ENCODE measurements at places on chromosomes 4 and X. TPM values are rescaled to one million over a fixed set of nuclear protein-coding genes. Genes with fewer than 3 reads are reported as not detected.
A peak's percentile ranks its signal among the peaks of the same experiment; 100 is the strongest.

Gene NRK
- total RNA-seq: not detected

DNA sequence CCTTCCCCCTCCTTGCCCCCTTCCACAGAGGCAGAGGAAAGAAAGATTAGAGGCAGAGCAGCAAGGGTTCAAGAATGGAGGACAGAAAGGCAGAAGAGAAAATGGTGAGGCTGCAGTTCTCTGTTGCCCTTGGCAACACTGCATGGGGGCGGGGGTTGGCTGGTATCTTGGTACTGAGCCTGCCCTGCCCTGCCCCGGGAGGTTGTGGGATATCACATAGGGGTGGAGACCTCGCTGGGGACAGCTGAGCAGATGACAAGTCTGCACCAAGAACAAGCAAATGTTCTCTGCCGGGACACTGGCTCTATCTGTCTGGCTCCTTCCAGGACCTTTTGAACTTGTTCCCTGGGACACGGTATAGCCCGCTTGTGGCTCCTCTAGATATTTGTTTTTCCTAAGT lies 39.8 kb downstream of the NHS start:
- H3K27me3 ChIP-seq: no peaks in the 10 kb centered on the region
- H3K36me3 ChIP-seq: no peaks in the 10 kb centered on the region
- DNase-seq: no peak

DNA sequence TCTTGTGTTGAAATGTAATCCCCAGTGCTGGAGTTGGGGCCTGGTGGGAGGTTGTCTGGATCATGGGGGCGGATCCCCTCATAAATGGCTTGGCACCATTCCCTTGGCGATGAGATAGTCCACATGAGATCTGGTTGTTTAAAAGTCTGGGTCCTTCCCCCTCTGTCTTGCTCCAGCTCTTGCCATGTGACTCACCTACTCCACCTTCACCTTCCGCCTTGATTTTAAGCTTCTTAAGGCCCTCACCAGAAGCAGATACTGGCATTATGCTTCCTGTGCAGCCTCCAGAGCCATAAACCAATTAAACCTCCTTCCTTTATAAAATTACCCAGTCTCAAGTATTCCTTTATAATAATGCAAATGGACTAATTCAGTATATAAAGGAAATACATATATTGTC lies 111.5 kb downstream of the NR3C2 start:
- H3K27me3 ChIP-seq: no peaks in the 10 kb centered on the region
- DNase-seq: no peak
- no peak overlapping the region for H3K4me3 ChIP-seq
- H3K27ac ChIP-seq: no peak overlapping the region
- no peaks in the 10 kb centered on the region for H3K36me3 ChIP-seq

- H3K27ac ChIP-seq: no peak overlapping the region
- H3K27me3 ChIP-seq: no peaks in the 10 kb centered on the region
- DNase-seq: no peak
- no peak overlapping the region for H3K4me3 ChIP-seq
These were observed 1073.4 kb downstream of the NLGN4X start for GRCh38 chrX:5155301-5155700.

Gene VGLL1
- total RNA-seq: not detected

- H3K36me3 ChIP-seq: no peaks in the 10 kb centered on the region
- H3K27me3 ChIP-seq: no peaks in the 10 kb centered on the region
- H3K27ac ChIP-seq: no peak overlapping the region
- no peak overlapping the region for H3K4me3 ChIP-seq
- H3K4me1 ChIP-seq: no peaks in the 10 kb centered on the region
These were observed 980.1 kb downstream of the FSTL5 start for GRCh38 chr4:161183729-161184128.

- no peaks in the 10 kb centered on the region for H3K36me3 ChIP-seq
- H3K27me3 ChIP-seq: no peaks in the 10 kb centered on the region
- H3K4me1 ChIP-seq: peaks cover 12% of the 10 kb centered on the region
- no peak for DNase-seq
- H3K27ac ChIP-seq: no peak overlapping the region
- H3K4me3 ChIP-seq: no peak overlapping the region
These were observed 344.8 kb downstream of the ANK2 start for GRCh38 chr4:113394108-113394729.

DNA sequence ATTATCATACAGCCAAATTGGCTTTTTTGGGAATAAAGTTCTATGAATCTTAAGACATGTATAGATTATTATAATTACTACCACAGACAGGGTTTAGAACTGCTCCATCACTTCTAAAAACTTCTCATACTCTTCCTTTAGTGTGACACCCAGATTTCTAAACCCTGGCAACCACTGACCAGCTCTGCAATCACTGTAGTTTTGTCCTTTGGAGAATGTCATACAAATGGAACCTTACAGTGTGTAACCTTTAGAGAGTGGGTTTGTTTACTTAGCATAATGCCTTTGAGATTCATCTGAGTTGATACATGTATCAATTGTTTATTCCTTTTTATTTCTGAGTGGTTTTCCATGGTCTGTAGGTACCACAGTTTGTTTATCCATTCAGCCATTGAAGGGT lies 95.0 kb downstream of the TMEM164 start:
- no peaks in the 10 kb centered on the region for H3K27me3 ChIP-seq
- H3K4me3 ChIP-seq: no peak overlapping the region
- DNase-seq: no peak

DNA sequence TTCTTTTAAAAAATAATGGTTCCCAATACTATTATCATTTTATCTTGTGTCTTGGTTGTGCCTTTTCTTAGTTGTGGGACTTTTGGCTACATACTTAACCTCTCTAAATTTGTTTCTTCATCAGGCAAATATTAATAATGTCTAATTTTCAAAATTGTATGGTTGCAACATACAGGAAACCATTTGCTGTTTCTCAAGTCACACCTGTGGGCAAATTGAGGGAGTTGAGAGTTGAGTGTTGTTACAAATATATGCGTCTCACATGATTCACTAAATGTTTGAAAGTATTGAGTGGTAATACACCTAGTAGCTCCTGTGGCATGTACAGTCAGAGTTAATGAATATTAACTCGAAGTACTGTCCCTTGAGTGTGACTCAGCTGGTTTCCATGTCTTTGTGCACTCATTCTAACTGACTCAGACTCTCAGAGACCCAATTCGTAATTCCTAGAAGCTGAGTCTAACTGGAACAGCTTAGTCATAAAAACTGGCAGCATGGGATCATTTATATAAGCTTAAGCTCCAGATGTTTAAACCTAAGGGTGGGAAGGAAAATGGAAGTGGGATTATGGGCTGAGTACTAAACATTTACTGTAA lies 802.4 kb downstream of the TRIML1 start:
- peaks cover 12% of the 10 kb centered on the region for H3K4me1 ChIP-seq
- H3K27ac ChIP-seq: peak overlapping the region; percentile 76
- peak; percentile 64 for DNase-seq
- no peak overlapping the region for H3K4me3 ChIP-seq
- H3K27me3 ChIP-seq: no peaks in the 10 kb centered on the region

GRCh38 chrX:10457092-10457491 lies 163.3 kb downstream of the MID1 start:
- no peaks in the 10 kb centered on the region for H3K27me3 ChIP-seq
- H3K4me3 ChIP-seq: no peak overlapping the region
- peaks cover 17% of the 10 kb centered on the region for H3K36me3 ChIP-seq
- no peak for DNase-seq
- no peak overlapping the region for H3K27ac ChIP-seq

GRCh38 chr4:163781726-163782125 lies 287.2 kb downstream of the TMA16 start:
- H3K27ac ChIP-seq: no peak overlapping the region
- H3K36me3 ChIP-seq: no peaks in the 10 kb centered on the region
- DNase-seq: no peak
- no peak overlapping the region for H3K4me3 ChIP-seq

DNA sequence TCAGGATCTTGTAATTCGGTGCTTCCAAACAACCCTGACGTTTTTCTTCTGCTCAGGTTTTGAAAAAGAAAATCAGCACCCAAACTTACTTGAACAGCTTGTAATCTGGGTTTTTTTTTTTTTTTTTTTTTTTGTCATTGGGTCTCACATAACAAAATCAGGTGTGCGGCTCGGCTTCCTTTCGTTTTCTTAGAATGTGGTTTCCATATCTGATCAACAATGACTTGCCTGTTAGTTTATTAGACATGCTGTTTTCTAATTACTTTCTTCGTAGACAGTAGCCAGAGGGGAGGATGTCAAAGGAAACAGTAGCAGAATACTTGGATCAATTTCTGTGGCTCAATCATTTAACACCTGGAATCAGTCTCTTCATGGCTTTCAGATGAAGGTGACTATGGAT lies 890 bp upstream of the FREM3 start:
- no peak overlapping the region for H3K4me3 ChIP-seq
- peaks cover 30% of the 10 kb centered on the region for H3K27me3 ChIP-seq
- no peak for DNase-seq
- H3K36me3 ChIP-seq: no peaks in the 10 kb centered on the region
- H3K4me1 ChIP-seq: no peaks in the 10 kb centered on the region

- H3K4me3 ChIP-seq: no peak overlapping the region
- H3K27me3 ChIP-seq: no peaks in the 10 kb centered on the region
- no peak overlapping the region for H3K27ac ChIP-seq
- no peaks in the 10 kb centered on the region for H3K36me3 ChIP-seq
- H3K4me1 ChIP-seq: no peaks in the 10 kb centered on the region
- DNase-seq: no peak
These were observed 35.3 kb upstream of the DCX start for GRCh38 chrX:111447298-111447697.

DNA sequence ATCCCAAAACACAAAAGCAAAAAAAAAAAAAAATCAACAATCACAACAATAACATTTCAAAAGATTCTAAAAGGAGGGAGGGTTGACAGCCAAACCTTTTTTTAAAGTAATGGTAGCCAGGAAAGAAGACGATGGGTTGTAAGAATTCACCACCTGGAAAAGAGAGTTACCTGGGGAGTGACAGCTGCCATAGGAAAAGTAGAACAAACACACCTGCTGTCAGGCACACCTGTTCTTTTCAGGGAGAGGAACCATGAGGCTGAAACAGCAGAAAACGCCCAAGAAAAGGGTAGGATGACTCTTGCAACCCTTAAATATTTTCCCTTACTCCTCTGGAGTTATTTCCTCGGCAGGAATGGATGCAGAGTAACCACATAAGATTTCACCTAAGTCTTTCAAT lies 388.4 kb upstream of the TEX13C start:
- no peak for DNase-seq
- no peak overlapping the region for H3K4me3 ChIP-seq
- H3K4me1 ChIP-seq: no peaks in the 10 kb centered on the region
- no peaks in the 10 kb centered on the region for H3K36me3 ChIP-seq
- H3K27me3 ChIP-seq: no peaks in the 10 kb centered on the region

DNA sequence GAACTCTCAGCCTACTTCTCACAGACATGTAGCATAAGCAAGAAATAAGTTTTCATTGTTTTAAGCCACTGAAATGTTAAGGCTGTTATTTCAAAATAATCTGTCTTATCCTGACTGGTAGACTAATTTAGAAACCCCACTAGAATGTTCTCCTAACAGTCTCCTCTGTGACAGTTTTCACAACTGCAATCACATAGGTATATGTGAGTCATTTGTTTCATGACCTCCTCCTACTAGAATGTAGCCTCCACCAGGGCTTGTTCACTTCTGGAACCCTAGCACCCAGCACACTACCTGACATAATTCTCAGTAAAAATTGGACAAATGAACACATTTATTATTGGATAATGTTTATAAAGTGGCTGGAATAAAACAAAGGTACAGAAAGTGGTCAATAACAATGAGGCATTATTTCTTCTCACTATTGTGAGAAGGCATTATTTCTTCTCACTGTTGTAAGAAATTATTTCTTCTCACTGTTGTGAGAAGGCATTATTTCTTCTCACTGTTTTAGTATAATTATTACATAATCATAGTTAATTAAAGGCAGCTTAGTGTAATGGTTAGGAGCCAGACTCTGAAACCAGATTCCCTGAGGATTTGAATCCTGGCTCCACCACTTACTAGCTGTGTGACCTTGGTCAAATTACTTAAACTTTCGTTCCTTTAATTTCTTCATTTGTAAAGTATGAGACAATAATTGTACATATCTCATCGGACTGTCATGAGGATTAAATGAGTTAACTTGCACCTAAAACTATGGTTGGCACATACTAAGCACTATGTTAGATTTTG lies 251.5 kb downstream of the RASL11B start:
- no peaks in the 10 kb centered on the region for H3K4me1 ChIP-seq
- no peak overlapping the region for H3K27ac ChIP-seq
- no peak overlapping the region for H3K4me3 ChIP-seq

Gene LANCL3
- 0.03 TPM for total RNA-seq

Gene BEX5
- not detected for total RNA-seq

- peaks cover 18% of the 10 kb centered on the region for H3K36me3 ChIP-seq
- H3K4me3 ChIP-seq: no peak overlapping the region
- no peaks in the 10 kb centered on the region for H3K27me3 ChIP-seq
- peaks cover 9% of the 10 kb centered on the region for H3K4me1 ChIP-seq
These were observed 149.4 kb downstream of the FAT4 start for GRCh38 chr4:125464146-125464545.

DNA sequence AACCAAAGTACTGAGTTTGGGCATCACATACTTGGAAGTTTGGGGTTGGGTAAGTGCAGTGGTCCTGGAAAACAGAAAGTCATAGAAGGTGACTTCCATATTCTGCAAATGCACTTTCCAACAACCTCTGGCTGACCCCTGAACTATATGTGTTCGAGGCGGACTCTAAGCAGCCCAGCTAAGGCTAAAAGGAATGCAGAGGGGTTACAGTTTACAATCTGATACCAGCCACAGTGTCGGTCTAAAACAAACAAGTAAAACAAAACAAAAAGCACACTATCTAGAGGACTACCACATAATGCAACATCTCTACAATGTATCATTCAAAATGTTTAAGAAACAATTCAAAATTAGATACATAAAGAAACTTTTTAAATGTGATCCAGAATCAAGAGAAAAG lies 185.6 kb downstream of the ADAMTS3 start:
- H3K4me3 ChIP-seq: no peak overlapping the region
- DNase-seq: no peak
- no peaks in the 10 kb centered on the region for H3K27me3 ChIP-seq
- no peaks in the 10 kb centered on the region for H3K4me1 ChIP-seq
- no peak overlapping the region for H3K27ac ChIP-seq

DNA sequence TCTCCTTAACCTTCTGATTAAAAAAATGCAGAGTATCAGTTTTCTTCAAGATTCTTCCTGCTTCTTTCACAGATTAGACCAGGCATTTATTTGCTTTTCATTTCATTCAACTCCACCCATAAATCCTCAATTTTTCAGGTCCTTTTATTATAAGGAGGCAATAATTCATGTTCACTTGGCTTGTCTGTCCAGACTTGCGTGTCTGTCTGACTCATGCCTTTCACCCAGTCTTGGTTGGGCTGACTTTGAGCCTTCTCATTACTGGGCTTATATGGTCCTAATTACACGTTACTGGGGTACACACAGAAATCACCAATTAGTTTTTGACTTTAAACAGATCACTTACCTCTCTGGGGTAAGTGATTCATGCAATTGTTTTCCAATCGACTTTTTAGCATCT lies 48.8 kb upstream of the GALNT7 start:
- H3K27ac ChIP-seq: no peak overlapping the region
- no peaks in the 10 kb centered on the region for H3K27me3 ChIP-seq
- no peaks in the 10 kb centered on the region for H3K4me1 ChIP-seq
- H3K4me3 ChIP-seq: no peak overlapping the region
- no peaks in the 10 kb centered on the region for H3K36me3 ChIP-seq

Gene CD38
- total RNA-seq: 0.05 TPM
